ENCODE measurements at places on chromosomes 3 and 15.

GRCh38 chr15:93217343-93217742, 128.3 kb upstream of the RGMA start:
- no peak for DNase-seq

DNA sequence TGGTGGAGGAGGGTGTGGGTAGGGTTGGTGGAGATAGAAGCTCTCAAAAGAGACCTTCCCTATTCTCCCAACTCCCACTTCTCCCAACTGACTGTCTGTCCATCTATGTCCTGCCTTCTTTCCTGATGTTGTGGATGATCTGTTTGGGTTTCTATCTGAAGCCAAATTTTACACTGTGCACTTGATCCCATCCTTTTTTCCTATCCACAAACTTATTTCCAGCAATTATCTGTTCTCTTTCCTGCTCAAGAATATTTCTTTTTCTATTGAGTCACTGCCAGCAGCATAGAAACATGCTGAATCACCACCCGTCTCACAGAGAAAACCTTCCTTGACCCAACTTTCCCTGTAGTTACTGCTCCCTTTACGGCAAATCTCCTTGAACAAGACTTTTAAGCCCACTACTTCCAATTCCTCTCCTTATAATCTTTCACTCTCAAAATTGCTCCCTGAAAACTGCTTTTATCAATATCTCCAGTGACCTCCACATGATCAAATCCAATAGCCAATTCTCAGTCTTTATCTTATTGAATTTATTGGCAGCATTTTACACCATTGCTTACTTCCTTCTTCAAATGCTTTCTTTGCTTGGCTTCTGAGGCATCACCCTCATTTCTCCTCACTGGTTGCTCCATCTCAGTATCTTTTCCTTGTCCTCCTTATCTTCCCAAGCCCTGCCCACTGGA, 141.2 kb upstream of the SLC7A14 start:
- DNase-seq: no peak

- no peak for DNase-seq
Measured at GRCh38 chr3:62818347-62818746, 56.9 kb downstream of the CADPS start.

DNA sequence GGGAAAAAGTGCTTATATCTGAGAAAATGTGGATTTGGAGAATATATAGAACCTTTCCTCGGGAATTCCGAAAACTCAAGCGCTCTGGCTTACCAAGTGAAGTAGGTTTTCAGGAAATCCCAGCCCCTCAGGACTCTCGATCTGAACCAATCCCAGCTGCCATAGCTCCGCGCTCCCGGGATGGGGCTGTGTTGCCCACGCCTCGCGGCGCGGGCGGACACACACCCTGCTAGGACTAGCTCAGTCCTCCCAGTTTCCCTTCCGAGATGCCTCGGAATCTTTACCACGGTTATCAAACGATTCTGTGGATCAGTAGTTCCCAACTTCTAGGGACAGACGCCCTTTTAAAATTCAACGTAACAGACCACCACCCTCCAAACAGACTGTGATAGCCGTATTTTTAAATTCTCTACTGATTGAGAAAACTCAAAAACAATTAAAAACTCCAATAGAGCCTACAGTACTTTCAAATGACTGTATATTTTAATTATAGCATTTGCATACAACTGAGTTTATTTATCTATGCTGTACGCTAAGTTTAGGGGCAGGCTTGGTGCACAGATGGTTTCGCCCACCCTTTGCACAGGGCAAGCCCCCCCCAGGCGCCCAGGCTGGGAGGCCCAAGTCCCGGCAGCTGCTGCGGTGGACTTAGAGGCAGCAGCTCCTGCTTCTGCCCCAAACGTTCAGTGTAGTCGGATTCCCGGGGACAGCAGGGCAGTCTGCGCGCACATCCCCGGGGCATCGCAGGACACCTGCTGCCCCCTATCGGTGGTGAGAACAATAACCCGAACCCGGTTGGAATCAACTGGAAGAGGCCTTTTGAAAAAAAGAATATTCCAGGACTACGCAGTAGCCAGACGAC, 52.3 kb downstream of the CCDC54 start:
- DNase-seq: no peak

DNA sequence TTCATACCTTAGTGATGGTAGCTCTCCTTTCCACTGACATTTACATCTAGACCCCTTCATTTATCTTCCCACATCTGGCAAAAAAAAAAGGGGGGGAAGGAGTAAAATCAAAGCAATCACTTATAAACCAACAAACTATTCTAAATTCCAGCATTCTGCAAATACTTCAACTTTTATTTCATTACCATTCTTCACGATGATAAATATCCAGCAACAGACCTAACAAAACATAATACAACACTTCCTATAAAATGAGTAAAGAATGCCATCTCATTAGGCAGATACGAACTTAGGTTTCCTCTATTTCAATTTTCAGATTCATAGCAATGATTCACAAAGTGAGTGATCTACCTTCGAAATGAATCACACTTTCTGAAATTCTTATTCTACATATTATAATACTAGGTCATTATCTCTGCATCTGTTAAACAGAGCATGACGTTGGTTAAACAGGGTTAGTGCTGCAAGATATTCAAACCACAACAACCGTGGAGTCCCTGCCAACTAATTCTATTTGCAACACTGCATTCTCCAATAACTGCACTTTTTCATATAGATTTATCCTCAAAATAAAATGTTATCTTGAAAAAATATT, at the start of gene LRRFIP2:
Gene LRRFIP2, minus strand, starts transcription at position 51 of the 595 bp plus-strand sequence. CDS start 25,599 bp downstream, outside the sequence.
- DNase-seq: no peak

DNA sequence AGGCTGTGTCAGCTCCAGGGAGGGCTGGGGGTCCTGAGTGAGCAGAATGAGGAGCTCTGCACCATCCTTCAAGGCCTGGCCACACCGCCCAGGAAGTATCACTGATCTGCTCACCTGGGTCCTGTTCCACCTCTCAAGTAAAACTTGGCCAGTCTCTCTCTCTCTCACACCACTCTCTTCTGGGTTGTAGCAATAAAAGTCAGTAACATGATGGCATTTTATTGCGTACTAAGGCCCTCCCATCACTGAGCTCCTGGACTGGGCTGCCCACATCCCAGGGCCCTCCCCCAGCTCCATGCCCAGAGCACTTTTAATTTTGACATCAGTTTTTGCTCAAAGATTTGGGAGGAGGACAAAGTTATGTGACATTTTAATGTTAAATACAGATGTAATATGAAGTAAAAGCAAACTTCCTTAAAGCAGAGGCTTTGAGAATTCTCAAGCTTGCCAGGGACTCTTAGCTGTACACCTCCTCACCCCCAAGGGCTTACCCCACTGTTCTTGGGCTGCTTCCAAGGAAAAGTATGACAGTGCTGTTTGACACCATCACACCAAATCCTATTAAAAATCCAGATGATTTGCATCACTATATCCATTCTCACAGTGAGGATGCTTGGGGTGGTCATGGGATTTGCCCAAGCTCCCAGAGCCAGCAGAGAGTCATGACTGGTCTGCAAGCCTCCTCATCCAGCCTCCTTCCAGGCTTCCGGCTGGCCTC, 105.1 kb upstream of the SLCO2A1 start:
- DNase-seq: no peak

GRCh38 chr3:128313935-128314334, 152.8 kb downstream of the DNAJB8 start:
- no peak for DNase-seq

GRCh38 chr15:35071106-35071505, 14.0 kb downstream of the NANOGP8 start:
- DNase-seq: no peak

DNA sequence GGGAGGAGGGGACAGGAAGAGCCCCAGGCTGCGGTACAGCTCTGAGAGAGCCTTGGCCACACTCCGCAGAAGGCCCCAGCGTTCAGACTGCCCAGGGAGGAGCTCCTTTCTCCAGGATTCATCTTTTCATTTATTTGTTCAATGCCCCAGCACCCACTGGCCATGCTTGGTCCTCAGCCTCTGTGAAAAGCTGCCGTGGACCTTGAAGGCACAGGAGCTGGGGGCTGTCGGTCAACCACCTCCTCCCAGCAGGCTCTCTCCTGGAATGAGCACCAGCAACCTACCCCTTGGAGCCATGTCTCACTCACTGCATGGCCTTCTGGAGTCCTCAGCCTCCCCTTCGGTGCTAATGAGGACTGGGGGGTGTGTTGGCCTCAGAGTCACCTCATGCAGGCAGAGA, 21.6 kb upstream of the PRR23E start:
- no peak for DNase-seq

- DNase-seq: no peak
Measured at GRCh38 chr15:87724330-87724729, 532.2 kb downstream of the NTRK3 start.

- no peak for DNase-seq
Measured at GRCh38 chr15:33215941-33216872, 21.7 kb upstream of the FMN1 start.

DNA sequence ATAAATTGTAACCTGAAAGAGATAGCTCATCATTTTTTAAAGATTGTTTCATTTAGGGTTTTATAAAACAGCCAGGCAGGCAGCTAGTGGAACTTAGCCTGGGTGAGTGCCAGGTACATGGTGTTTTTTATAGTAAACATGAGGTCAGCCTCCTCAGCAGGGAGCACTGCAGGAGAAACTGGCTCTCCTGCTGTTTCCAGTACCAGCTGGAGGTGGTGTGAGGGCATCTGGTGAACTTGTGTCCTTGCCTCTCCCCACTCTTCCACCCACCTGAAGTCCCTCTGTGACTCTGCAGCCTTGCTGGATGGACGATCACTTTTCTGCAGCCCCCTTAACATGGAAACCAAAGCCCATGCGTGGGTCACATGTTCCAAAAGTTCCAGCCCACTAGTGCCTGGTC, 128.4 kb downstream of the FAM174B start:
- DNase-seq: no peak

DNA sequence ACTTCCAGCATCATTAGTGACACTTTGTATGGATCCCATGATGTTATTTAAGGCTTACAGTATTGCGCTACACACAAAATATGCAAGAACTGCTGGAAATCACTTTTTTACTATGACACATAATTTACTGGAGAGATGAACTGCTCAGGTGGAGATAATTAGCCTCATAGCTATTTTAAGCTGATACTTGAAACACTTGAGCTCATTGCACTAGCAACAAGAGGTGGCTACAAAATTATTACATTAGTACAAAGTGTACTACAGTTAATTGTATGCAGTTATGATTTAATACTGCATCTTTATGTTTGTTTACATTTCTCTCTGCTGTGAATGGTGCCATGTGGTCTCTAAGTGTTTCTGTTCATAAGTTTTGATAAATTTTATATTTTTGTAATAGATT, 6.5 kb upstream of the LZTFL1 start:
- no peak for DNase-seq

GRCh38 chr3:188394623-188395022, 240.7 kb downstream of the LPP start:
- DNase-seq: no peak

GRCh38 chr3:13132731-13133410, 59.6 kb upstream of the IQSEC1 start:
- no peak for DNase-seq

GRCh38 chr15:35755237-35755802, 209.4 kb upstream of the DPH6 start:
- no peak for DNase-seq

- no peak for DNase-seq
Measured at GRCh38 chr15:83810110-83810509, 156.2 kb downstream of the ADAMTSL3 start.

DNA sequence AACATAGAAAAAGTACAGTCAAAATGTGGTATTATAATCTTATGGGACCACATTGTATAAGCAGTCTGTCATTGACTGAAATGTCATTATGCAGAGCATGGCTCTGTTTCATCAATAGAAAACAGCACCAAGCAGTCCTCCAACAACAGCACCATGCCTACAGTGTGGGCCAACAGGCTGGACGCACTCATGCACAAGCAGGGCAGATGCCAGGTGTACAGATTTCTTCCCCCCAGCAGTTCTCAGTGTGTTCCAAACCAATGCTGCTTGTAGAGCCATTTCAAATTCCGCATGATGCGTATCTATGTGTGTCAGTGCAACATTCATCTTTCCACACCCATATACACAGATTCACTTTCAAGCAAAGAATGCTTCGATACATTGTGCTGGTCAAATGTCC, 253.1 kb downstream of the CHL1 start:
- no peak for DNase-seq

DNA sequence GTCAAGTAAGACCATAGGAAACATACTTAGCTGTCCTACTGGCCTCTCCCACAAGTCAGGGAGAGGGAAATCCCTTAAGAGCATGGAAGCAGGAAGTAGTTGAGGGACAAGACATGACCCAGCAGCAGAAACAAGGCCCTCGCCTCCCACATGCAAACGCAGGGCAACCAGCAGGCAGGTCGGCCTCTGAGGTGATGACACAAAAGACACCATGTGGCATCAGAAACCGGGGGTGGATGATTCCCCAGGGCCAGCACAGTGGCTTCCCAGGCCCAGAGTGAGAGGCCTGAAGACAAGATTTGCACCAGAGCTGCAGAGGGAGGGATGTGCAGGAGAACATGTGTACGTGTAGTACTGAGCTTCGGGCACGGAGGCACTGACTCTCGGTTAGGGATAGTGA, 26.3 kb downstream of the PXYLP1 start:
- no peak for DNase-seq

GRCh38 chr3:15300323-15301078, 31.9 kb downstream of the SH3BP5 start:
- no peak for DNase-seq

DNA sequence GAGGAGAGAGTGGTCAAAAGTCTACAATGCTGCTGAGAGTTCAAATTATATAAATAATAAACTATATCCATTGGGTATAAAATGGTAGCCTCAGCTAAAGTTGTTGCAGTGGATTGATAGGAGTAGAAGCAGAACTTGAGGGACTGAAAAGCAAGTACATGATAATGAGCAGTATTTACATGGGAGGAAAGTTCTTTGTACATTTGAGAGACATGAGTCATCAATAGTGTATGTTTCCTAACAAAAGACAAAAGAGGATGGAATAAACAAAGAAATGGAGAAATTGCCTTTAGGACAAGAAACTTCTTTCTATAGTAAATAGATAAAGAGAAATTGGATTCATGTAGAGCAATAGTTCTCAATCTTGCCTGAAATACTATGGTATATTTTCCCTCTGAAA, 110.0 kb upstream of the PLSCR5 start:
- no peak for DNase-seq

GRCh38 chr15:101243420-101243819, 8.4 kb downstream of the CHSY1 start:
- DNase-seq: no peak

- no peak for DNase-seq
Measured at GRCh38 chr3:113165841-113166240, 45.5 kb upstream of the BOC start.

GRCh38 chr15:29457729-29458128, 188.1 kb upstream of the NSMCE3 start:
- no peak for DNase-seq

GRCh38 chr3:184549796-184550577, 11.6 kb upstream of the EPHB3 start:
- DNase-seq: no peak

DNA sequence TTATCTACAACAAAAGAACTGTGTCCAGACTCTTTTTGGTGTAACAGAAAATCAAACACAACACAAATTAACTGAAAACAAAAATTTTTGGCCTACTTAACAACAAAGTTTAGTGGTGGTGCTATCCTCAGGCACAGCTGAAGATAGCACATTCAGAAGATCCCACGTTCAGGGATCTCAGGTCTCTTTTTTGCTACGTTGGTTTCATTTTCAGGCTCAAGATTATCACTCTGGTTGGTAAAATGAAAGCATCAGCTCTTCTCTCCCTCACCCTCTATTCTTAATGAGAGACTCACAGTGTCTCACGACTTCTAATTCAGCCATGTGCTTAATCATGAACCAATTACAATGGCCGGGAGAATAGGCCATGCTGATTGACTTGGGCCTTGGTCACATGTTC, 146.9 kb upstream of the PTPRG start:
- DNase-seq: no peak
